ENCODE measurements at places on chromosomes 7 and 10.

- DNase-seq = no peak
These were observed 4.8 kb downstream of the AKAP9 start for GRCh38 chr7:91945476-91945875.

DNA sequence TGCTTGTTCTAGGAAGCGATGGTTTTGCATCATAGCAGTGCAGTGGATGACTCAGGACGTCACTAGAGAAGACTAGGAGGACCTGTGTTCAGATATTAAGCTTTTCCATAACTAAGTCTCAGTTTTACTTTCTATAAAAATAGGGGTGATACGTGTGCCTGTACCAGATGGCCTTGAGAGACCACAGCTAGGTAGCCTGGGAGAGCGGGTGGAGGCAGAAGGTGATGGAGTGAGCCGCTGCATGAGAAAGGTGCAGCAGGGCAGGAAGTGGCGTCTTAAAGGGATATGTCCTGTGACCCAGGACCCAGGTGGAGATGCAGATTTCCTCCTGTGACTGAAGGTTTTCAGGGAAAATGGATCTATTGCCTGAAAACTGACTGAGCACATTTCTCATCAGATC is 304.9 kb downstream of the CDC14C start:
- no peak for DNase-seq

DNA sequence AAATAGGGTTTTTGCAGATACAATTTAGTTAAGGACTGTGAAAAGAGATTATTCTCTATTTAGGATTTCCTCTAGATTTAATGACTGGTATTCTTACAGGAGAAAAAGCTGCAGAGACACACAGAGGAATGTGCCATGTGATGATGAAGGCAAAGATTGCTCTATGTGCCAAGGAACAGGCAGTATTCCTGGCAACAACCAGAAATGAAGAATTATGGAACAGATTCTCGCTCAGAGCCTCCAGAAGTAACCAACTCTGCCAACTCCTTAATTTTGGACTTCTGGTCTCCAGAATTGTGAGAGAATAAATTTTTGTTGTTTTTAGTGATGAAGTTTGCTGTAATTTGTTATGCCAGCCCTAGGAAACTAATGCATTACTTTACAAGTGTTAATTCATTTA is 307.6 kb upstream of the SEMA3A start:
- no peak for DNase-seq

DNA sequence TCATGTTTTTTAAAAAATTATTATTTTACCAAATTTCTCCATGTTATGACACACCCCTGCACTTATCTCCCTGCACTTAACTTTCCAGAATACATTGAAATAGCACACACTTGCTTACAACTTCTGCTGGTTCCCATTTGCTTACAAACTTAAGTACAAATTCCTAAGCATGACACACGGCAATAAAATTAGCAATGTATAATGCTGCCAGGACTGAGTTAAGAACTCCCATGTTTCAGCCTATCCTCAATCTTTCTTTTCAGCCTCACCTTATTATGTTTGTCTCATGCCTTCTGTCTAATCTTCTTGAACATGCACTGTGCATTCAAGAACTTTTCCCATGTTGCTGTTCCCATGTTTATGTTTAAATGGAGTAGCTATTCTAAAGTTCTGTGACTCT is 40.8 kb downstream of the PRPS1L1 start:
- peak; percentile 58 for DNase-seq

GRCh38 chr7:106480616-106481031 is 180.3 kb downstream of the CCDC71L start:
- DNase-seq = no peak

DNA sequence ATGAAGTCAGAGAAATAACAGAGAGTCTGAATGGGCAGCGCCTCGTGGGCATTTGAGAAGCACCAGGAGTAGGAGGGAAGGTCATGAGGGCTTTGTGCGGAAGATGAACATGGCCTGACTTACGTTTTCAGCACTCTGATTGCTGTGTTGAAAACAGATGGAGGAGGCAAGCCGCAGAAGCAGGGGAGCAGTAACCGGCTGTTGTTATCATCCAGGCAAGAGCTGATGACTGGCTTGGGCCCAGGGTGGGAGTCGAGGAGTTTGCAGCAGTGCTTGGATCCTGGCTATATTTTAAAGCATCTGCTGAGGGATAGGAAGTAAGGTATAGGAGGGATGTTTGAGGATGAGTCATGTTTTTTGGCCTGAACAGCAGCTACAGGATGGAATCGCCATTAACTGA is 12.7 kb upstream of the PDLIM1 start:
- DNase-seq = no peak

GRCh38 chr10:81722399-81722798 is 152.6 kb upstream of the NRG3 start:
- DNase-seq = no peak

- peak; percentile 7 for DNase-seq
These were observed 61.1 kb upstream of the NPSR1 start for GRCh38 chr7:34596887-34597286.

DNA sequence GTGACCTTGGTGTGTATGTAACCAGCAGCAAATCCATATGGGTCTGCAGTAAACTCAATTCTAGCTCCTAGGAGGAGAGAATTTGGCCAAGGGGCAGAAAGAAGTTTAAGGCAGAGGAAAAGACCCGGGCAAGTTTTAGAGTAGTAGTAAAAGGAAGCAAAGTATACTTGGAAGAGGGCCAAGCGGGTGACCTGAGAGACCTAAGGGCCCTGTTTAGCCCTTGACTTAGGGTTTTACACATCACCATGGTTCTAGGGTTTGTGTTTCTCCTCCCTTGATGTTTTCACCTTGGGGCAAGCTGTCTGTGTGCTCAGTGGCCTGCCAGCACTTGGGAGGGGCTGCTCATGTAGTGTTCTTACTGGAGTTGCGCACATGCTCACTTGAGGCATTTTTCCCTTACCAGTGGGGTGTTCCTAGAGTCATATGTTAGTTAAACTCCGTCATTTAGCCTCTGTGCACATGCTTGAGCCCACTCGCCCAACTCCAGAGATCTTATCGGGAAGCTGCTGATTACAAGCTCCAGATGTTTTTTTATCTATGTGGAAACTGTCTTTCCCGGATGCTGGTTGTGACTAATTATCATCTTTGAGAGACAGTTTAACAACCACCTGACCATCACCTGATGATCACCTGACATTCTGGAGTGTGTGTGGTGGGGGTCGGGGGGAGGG is 137.6 kb upstream of the PRSS1 start:
- peak; percentile 23 for DNase-seq

GRCh38 chr10:19651549-19651948 is 164.7 kb upstream of the PLXDC2 start:
- peak; percentile 67 for DNase-seq

GRCh38 chr7:66281678-66282590 is 76.8 kb downstream of the TPST1 start:
- DNase-seq = no peak

DNA sequence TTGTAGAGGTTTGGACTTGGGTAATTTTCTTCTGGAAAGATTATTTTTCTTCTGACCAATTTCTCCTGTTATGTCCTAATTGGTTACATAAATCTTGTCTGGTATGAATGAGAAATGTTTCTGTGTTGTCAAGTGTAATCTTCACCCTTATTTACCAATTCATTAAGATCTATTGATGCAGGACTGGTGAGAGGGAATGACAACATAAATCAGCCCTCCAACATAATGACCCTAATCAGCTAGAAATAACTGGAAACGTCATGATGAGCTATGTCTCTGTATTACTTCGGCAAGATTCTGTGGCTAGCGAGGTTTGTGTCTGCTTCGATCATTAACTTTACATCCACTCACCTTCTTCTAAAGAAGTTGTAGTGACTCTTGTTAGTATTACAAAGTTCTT is 3.5 kb downstream of the FOXP2 start:
- DNase-seq = no peak
